ENCODE measurements at places on chromosomes 7 and 10.
A peak's percentile ranks its signal among the peaks of the same experiment; 100 is the strongest.

- peak; percentile 60 for DNase-seq
Observed at GRCh38 chr10:34710391-34710751, 104.7 kb downstream of the PARD3 start.

DNA sequence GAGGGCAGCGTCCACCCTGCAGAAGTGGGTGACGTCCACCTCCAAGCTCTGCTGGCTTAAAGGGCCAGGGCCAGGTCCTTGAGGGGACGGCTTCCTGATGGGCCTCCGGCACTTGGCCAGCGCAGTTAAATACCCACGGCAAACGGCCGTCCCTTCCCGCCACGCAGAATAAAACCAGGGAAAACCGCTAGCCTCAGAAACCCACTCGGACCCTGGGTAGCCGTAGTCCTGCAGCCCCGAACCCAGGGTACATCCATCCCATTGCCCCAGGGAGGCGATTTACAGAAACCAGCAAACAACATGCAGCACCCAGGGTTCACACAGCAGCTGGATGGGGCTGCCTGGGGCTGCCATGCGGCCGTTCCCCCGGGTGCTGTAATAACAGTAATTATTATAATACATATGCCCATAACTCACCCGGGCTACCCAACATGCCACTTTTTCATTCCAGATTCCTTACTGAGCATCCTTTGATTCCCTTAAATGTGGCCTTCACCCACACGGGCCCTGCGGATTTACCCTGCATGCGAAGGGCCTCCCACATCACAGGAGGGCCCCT, 81.5 kb upstream of the PDGFA start:
- DNase-seq, result no peak

DNA sequence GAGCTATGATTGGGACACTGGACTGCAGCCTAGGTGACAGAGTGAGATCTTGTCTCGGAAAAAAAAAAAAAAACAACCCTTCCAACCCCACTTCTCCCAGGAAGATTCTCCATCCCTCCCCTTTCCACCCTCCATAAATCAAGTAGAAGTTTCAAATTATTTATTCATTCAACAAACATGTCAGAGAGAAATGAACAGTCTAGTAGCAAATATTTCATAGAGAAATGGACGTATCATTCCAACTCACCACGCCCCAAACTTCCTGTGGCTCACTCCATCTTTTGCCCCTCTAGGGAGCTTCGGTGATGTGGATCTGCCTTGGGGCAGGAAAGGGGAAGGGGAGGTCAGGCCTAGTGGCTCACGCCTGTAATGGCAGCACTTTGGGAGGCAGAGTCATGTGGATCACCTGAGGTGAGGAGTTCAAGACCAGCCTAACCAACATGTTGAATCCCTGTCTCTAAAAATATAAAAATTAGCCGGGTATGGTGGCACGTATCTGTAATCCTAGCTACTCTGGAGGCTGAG, 638 bp upstream of the TRAPPC14 start:
- DNase-seq, result peak; percentile 14

- DNase-seq, result no peak
Observed at GRCh38 chr10:131882590-131883451, 18.0 kb upstream of the PPP2R2D start.

DNA sequence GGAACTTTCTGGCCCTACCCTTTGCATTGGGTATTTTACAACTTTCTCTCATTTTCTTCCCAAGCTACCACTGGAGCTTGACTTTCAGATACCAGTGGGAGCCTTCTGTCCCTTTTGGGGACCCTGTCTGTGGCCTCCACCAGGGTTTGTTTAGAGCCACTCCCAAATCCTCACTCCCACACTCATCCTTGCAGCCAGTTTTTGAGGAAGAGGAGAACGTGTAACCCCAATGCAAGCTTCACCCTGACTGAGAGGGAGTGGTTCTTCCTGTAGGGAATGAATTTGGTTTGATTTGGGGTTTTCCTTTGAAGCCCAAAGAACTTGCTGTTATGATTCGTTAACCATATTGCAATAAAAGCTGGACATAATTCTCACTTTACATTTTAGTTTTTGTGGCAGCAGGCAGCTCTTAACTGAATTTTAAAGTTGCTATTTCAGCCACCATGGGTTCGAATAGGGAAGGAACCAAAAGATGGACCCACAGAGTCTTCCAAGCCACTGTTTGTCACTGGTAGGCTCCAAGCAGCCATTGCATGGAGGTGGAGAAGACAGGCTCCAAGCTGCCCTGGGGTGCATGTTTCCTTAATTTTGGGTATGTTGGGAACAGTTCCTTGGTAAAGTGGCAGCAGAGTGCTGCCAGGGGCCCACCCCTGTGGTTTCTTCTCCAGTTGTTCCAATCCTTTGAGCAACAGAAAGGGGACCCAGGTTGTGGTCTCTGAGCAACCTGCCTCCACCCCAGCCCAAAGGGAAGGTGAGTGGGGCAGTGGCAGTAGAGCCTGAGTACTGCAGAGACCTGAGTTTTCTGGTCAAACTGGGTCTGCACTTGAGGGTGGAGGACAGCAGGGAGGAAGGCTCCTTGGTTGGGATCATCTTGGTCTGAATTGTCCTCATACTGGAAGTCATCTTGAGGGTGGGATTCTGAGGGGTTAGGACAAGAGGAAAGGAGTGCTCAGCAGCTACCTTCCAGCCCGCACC, 5.1 kb downstream of the EVX1 start:
- DNase-seq, result no peak

GRCh38 chr7:68929781-68930261, 668.5 kb upstream of the AUTS2 start:
- DNase-seq, result peak; percentile 91

GRCh38 chr10:130021383-130021950, 57.4 kb upstream of the EBF3 start:
- peak; percentile 93 for DNase-seq

DNA sequence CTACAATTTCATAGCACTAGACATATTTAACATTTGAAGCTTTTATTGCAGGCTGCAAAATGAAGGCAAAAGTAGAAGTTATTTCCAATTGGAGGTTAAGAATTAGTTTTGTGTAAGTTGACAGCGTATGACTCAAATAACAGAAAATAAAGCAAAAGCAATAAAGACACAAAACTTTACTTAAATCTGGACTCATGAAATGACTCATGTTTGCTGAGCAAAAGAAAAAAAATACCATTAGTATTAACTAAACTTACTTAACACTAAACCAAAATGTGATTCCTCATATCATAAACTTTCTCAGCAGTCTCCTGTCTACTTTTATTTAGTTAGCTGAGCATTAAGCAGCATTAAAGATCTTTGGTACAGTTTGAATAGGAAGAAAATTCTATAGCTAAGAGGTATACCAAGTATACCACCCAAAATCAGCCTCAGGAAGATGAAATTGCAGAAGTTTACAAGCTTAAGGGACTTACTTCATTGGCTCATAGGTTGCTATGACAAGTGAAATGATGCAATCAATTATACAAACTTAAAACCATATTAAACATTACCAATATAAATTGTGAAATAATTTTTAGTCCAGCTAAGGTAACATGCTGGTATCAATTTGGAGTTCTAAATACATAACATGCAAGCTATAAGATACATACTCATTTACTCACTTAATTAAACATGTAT, 1131.4 kb downstream of the XPNPEP1 start:
- peak; percentile 22 for DNase-seq

GRCh38 chr10:82982110-82982608, 1107.2 kb downstream of the NRG3 start:
- DNase-seq, result peak; percentile 97

GRCh38 chr10:50636618-50637579, 13.1 kb upstream of the SGMS1 start:
- DNase-seq, result peak; percentile 14

DNA sequence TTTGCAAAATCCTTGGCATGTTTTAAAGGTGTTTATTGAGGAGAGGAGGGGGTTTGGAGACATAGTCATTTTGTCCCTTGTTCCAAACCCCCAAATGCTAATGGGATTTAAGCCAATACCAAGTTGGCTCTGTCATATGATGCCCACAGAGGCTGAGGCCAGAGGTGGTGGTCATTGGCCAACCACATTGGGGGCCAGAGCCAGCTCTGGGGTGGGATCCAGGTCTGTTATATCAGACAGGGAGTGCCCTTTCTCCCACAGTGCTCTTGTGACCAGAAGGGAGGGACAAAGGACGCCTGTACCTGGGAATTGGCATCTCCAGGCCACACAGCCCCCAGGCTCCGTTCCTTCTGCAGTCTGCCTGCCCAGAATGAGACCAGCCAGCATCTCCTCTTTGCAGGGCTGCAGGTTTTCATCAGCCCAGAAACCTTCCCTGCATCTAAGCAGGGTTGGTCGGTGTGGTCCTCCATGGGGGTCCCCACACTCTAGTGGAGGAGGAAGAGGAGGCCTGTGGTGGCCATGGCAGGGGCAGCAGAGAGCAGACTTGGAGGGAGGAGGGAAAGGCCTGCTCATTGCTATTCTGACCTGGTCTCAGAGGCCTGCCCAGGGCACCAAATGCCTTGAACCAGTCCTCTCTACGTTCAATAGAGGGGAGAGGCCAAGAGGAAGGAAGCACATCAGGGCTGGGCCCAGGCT, 17.9 kb downstream of the ADCYAP1R1 start:
- DNase-seq, result no peak

- DNase-seq, result peak; percentile 4
Observed at GRCh38 chr10:95655571-95656290, 780 bp downstream of the ALDH18A1 start.

GRCh38 chr7:108166687-108167086, 36.5 kb upstream of the LAMB4 start:
- DNase-seq, result no peak

DNA sequence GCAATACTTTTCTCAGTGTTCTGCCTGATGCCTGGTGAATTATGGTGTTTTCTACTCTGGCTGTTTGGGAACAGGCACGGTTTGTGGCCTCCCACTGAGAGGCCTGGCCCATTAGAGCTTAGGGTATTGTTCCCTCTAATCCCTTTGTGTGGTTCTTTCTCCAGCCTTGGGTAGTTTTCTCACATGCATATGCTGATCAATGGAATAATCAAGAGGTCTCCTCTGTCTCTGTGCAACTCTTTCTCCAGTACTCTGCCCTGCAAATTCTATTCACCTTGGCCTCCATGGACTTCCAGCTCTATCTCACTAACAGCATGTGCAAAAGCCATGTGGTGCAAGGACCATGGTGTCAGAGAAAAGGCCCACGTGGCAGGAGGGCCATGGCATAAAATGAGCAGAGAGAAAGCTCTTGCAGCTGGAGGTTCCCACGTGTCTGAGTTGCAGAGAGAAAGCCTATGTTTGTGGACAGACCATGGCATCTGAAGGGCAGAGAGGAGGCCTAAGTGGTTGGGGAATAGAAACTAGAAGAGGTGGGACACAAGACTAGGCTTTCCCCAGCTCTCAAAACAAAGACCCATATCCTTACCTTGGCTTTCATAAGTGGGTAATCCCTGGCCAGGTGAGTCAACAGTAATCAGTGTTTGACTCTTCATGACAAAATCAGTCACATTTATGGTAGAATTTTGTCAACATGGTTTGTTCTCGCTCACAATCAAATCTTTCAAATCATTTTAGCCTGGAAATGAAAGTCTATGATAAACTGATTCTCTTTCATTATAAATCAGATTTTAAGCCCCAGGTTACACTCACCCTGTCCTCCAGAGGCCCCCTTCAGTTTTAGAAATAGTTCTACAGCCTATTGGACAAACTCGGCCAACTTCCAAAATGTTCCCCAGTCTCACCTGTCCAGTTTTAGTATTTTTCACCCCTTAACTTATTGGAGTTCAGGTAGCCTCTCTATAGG, 17.3 kb downstream of the OPALIN start:
- DNase-seq, result no peak

- no peak for DNase-seq
Observed at GRCh38 chr10:83166344-83166743, 973.0 kb upstream of the GHITM start.

DNA sequence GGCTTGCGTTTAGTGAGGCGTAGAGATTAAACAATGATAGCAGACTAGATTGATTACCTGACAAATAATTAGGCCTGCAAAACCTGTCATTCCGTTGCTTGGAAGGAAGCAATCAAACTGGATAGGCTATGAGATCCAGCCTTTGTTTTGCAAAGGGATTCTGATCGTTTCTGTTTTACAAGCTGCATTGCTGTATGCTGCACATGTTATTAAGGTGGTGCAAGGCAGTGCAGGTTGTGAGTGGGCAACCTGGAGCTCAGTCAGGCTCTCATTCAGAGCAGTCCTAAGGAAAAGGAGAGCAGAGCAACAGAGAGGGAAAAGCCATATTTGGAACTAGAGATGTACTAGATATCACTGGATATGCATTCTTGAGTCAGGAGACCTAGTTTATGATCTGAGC, 6.9 kb upstream of the NOBOX start:
- no peak for DNase-seq

- DNase-seq, result no peak
Observed at GRCh38 chr7:158160199-158160598, 427.4 kb downstream of the PTPRN2 start.

GRCh38 chr10:96587264-96588059, 650 bp upstream of the TM9SF3 start:
- peak; percentile 77 for DNase-seq

DNA sequence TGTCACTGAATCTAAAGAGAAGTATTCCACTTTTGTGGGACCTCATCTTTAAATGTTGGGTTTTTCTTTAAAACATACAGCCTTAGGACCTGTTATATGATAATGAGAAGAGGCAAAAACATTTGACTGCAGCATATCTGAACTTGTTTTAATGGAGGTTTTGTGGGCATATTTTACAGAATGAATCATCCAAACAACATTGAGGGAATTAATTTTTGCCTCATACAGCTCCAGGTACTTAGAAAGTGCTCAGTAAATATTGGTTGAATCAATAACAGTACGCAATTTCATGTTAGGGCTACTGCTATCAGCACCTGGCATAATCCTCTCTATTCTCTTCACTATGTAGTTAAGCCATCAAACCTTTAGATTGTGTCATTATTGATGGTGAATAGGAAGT, 115.9 kb downstream of the MALRD1 start:
- no peak for DNase-seq

- DNase-seq, result no peak
Observed at GRCh38 chr10:126117196-126117595, 220.8 kb downstream of the FANK1 start.

- DNase-seq, result no peak
Observed at GRCh38 chr10:127953876-127954275, 47.0 kb downstream of the PTPRE start.

GRCh38 chr7:45978010-45978681, 57.1 kb upstream of the IGFBP3 start:
- DNase-seq, result peak; percentile 97

DNA sequence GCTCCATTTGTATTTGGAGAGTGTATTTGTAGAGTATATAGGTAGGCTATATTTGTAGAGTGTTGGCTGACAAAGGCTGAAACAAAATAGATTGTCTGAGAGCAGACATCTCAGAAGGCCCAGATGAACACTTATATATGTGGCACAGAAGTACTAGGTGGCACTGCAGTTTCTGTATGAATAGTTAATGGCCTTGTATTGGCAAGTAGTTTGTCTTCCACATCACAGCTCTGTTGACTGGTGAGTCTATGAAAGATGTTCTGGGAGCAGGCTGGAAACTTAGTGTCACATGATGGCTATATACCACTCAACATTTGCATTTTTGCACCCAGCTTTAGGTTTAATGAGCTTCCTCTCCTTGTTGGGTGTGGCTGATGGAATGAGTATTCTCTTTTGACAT, 51.9 kb downstream of the CCNY start:
- DNase-seq, result no peak

DNA sequence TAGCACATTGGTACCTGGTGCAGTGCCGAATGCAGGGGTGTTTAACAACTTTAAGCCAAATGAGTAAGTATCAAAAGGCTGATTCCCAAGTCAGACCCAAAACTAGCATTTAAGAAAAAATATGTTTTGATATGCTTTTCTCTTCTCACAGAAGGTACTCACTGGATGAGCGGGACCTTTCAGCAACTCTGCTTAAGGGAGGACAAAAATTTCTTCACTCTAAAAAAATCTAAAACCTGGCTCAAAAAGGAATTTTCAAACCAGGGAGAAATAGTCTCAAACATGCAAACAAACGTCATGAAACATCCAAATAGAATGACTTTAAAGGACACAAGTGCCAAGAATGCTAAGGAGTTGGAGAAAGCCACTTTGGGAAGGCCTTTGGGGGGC, 962.1 kb downstream of the KCNMA1 start:
- DNase-seq, result no peak

Measured in fibroblast of upper back skin (primary cell).